ENCODE measurements at places on chromosomes 1 and 21.

DNA sequence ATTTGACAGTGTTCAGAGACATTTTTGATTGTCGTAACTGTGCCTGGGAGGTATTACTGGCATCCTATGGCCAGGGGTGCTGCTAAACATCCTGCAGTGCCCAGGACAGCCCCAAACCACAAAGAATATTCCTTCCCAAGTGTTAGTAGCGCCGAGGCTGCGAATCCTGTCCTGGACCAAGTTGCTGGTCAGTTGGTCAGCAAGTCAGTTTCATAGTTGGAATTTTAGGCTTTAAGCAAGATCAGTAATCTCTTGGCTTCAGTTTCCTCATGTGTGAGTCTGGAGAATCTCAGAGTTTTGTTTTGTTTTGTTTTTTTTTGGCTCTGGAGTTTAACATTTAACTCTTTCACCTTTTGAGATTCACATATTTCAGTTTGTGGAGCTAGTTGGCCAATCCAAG lies 65.0 kb downstream of the MTR start:
- no peak for DNase-seq

DNA sequence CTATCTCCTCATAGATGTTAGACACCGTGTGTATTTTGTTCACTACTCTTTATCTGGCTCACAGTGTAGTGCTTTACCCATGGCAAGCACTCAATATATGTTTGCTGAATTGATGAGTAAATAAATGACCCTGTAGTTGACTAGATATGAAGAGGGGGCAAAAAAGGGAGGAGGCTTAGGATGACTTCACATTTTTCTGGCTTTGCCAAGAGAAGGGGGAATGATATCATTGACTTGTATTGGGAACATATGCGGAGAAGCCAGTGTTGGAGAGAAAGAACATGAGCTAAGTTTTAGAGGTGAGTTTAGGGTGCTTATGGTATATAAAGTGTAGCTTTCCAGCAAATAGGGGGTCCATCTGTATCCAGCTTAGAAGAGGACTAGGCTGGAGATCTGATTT lies 145.5 kb downstream of the TENT5C start:
- DNase-seq = no peak

DNA sequence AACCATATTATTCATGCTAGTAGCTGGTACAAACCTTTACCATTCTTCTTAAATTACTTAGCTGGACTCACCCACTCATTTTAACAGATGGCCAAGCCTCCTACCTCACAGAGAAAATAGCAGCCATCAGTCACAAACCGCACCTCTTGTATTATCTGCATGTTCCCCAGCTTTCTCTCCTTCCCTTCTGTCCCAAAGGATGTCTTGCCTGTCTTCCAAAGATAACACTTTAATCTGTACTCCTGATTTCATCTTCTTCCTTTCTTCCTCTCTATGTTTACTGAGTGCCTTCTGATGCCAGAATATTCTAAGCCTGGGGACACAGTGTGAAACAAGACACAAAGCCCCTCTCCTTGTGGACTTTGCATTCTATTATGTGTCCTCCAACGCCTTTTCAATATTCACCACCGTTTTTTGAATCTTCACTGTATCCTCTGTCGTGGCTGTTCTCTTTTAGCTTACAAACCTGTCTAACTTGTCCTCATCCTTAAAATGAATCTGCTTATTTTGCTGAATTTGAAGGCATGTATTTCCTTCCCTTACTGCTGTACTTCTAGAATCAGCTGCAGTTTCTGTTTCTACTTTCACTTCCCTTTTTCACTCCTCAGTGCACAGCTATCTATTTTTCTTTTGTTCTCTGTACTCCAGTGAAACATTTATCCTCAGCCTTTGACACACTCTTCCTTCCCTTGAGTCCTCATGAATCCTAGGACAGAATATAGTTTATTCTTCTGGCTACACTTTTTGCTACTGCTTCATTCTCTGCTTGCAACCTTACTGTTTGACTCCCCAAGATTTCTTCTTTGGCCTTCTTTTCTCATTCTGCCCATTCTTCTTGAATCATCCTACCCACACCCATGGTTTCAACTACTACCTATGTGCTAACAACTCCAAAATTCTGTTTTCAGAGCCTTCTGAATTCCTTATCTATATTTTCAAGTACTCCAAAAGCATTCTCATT lies 216.9 kb upstream of the SAMSN1 start:
- DNase-seq = no peak

DNA sequence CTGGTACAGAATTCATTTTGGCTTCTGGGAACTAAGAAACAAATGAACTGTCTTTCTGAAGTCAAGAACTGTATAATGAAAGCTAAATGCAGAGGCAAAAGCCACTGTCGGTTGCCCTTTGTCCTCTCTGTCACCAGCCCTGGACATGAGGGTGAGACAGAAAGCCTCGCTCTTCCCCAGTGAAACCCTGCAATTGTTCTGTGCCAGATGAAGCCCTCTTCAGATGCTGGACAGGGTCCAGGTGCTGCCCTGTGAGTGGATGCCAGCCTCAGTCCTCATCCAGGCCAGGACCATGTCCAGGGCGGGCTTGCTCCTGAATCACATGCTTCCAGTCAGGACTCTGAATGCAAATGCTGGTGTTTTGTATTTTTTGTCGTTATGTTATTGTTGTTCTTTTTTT lies 138.7 kb downstream of the RUNX1 start:
- no peak for DNase-seq

GRCh38 chr1:246420300-246420699 lies 86.8 kb downstream of the SMYD3 start:
- no peak for DNase-seq

DNA sequence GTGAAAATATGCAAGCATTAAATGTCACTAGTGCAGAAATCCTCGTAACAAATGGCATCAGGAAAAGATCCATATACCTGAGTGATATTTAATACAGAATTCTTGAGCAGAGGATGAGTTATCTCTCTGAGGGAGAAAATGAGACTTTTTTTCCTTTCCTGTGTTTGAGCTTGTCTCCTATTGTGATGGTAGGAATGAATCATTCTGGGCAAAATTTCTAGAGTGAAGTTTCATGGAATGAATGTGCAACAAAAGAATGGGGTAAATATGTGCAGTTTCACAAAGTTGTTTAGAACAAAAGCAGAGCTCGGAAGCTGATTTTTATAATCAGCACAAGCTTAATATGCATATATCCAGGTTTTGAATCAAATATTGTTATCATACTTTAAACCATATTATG lies 4.6 kb downstream of the CTPS1 start:
- no peak for DNase-seq

DNA sequence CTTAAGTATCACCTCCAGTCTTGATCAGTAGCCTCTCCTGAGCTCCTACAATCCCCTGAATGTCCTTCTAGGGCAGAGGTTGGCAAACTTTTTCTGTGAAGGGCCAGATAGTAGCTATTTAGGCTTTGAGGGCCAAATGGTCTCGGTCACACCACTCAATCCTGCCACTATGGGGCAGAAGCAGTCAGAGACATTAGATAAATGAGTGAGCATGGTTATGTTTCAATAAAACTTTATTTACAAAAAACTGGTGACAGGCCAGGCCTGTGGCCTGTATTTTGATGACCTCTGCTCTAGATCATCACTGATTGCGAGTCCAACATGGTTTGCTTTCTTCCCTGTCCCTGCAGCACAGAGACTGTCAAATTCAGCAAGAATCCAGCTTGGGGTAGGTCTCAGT lies 36.3 kb downstream of the LRP8 start:
- DNase-seq = no peak

GRCh38 chr1:158067662-158068061 lies 74.2 kb downstream of the KIRREL1 start:
- DNase-seq = no peak

- DNase-seq = no peak
These were observed 1.3 kb upstream of the GPATCH4 start for GRCh38 chr1:156602557-156602993.

- no peak for DNase-seq
These were observed 211.1 kb downstream of the ST6GALNAC3 start for GRCh38 chr1:76285578-76286135.

- DNase-seq = no peak
These were observed 39.9 kb downstream of the ITPKB start for GRCh38 chr1:226699166-226699565.

GRCh38 chr1:244968471-244968871 lies 104.1 kb upstream of the HNRNPU start:
- DNase-seq = no peak

- DNase-seq = no peak
These were observed 13.9 kb upstream of the PRMT2 start for GRCh38 chr21:46621457-46622182.

DNA sequence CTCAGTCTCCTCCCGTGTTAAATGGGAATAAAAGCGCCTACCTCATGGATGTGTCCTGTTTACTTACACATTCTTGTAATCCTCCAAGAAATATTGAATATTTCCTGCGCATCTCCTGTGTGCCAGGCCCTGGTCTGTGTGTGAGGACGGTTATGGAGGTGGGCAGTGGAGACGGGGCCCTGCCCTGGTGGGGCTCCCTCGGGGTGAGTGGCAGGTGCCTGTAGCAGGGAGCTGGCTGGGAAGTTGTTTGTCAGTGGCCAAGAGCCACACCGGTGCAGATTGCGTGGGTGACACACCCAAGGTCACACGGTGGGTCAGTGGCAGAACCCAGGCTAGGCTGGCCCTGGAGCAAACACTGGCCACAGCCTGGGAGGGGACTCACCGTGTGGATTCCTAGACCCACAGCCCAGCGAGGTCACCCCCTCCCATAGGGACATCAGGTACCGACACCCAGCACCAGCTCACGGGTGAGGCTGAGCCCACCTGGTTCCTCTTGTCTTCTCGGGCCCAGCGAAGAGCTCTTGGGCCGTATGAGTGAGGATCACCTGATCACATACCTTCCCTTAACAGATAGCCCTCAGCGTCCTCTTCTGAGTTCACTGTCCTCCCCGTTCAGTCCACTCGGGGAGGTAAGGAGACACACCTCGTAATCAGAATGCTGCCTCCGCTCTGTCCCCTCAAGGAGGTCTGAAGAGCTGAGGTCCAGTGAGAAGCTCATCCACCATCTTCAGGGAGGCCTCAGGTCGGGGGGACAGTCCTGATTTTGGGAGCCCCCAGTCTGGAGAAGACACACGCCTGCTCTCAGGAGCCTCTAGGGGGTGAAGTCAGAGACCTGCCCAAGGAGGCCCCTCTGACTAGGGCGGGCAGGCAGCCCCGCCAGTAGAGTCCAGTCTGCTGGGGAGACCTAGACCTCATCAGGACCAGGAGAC lies 349.6 kb downstream of the MATN1 start:
- no peak for DNase-seq
